ENCODE measurements at places on chromosomes 3 and 15.

DNA sequence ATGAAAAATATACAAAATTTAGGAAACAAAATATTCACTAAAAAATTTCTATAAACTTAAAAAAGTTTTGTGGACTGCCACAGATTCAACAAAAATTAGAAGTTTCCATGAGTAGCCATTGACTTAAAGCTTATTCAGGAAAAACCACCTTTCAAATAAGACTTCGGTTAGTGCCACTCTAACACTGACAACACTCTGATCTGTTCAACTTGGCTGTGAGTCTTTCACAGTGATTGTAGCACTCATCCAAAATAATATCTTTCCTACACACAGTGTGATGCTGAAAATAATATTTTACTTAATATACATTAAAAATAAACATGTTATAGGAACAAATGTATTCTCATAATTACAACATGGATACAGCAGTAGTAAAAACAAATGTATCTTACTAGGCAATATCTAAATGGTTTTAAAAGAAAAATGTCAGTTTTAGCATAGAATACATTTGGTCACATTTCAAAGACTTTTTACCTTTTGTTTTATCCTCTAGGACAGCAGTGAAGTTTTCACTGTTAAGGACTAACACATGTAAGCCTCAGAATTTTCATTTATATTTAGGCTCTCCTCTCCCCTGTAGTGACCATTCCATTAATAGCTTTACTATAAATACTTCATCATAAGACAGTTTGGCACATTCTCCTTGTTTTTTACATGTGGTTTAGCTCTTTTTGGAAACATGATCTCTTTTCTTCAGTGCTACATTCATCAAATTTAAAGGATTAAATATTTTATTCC lies at the start of gene ASB14:
Gene ASB14 (minus strand): TSS at position 527 of the 738 bp plus-strand sequence. CDS start 652 bp downstream, outside the sequence.
- DNase-seq: no peak

DNA sequence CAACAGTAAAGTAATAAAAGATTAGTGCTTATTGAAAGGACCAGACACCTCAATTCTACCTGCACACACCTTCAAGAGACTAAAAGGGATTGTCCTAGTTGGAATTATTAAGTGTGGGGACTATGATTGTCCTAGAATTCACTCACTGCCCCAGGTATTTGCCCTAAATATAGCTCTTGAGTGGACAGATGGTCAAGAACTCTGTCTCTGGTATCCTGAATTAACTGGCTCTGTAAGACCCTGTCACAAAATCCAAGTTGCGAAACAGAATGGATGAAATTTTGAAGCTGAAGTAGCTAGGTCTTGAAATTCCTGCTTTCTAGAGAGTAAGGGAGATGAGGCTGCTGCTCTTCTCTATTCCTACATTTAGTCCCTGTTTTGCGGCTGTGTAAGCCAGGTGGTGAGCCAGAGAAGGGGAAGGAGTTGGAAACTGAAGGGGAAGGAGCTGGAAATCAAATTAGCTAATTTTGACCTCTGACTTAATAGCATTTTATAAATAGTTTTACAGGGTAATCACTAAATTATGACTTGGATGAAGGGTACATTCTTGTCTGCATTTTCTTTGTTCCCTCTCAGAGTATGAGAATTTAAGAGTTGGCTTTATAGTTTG lies 34.5 kb downstream of the KBTBD12 start:
- no peak for DNase-seq

GRCh38 chr15:52308446-52309153 lies 13.0 kb upstream of the MYO5C start:
- no peak for DNase-seq

DNA sequence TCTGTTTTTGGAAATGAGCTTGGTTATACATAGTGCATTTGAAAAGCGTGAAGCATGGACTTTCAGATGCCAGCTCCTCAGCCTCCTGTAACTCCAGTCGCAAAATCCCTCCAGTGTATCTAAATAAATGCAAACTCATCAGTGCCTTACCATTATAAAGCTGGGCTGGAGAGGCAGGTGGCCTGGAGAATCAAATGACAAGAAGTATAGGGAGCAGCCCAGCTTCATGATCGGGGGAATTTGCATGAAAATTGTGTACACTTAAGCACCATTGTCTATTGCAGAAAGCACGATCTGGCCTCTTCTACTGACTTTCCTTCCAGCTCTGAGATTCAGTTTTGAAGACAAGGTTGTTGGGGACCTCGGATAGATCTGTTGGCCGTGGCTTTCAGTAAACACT lies 71.7 kb downstream of the IGF1R start:
- no peak for DNase-seq

- no peak for DNase-seq
Observed at GRCh38 chr15:67033012-67033411, 32.4 kb upstream of the SMAD3 start.

GRCh38 chr3:183239046-183239445 lies 14.0 kb upstream of the B3GNT5 start:
- DNase-seq: no peak

DNA sequence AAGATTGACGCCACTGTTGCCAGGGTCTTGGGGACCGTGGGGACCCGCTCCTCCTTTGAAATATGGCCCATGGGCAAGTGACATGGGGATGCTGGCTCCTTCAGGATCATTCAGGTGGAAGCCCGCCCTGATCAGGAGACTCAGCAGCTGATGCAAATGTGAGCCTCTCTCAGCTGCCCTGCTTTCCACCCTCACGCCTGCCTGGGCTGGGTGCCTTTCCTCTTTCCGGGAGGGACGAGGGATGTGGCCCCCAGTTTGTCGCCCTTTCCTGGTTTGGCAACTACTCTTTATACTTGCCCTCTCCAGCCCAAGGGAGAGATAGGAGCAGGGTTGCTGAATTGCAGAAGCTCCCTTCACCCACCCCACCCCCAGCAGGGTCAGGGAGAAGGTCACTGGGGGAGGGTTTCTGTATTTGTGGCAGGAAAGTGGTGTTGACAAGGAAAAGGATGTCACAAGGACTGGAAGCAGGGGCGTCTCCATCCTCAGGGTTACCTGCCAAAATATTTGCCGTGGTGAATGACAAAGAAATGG lies 21.8 kb downstream of the DNASE1L3 start:
- no peak for DNase-seq

- no peak for DNase-seq
Observed at GRCh38 chr15:66685638-66686150, 16.3 kb upstream of the SMAD6 start.

DNA sequence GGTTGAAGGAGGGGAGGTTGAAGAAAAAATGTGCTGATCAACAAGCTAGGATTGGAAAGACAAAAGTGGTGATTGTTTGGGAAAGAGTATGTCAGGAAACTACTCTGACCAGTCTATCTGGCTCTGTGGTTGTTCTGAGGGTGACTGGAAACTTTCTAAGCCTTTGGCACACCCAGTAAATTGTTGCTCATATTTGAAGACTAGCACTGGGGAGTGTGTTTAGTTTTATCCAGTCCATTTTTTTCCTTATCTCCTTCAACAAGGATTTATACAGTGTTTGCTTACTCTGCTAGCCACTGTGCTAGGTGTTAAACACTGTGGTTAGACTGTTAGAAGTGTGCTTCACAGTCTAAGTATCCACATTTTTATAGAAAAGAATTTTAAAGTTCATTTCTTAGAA lies 28.8 kb downstream of the PPM1L start:
- no peak for DNase-seq

DNA sequence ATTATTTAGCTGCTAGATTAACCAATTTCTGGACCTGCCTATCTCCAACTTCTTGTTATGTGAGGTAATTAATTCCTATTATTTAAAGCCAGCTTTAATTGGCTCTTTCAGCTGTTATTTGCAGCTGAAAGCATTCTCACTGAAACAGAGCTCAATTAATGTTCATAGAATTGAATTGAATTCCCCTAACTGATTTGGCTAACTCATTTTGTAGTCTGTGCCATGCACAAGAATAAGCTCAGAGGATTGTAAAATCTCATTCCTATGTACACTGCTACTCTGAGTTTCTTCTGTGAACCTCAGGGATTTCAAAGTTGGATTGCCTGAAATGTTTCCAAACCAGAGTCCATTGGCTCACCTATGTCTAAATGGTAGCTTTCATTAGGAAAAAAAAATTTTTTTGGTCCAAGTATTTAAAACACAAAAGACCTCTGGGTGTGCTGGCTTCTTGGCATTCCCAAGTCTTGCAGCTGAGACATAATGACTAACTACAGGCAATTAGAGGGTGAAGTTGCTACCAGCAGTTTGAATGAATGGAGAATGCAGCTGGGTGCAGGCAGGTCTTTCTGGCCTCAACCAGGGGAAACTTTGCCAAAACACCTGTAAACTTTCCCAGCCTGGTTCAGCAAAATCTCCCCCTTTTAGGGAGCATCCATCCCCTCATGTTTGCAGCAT lies 134.3 kb downstream of the EDEM1 start:
- DNase-seq: no peak

- no peak for DNase-seq
Observed at GRCh38 chr15:24976932-24977331, 22.1 kb downstream of the SNRPN start.
